ENCODE measurements at places on chromosomes 1 and 21.

DNA sequence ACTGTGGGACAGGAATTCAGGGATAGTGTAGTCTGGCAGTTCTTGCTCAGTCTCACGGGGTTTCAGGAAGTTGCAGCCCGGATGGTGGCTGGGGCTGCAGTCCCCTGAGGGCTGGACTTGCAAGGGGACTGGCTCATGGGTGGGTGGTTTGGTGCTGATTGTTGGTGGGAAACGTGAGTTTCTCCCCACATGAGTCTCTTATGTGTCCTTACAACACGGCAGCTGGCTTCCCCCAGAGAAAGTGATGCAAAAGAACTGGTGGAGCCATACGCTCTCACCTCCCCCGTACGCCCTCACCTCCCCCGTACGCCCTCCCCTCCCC, 64.9 kb downstream of the EVA1C start:
- no peak for DNase-seq
- no peak overlapping the region for H3K27ac ChIP-seq
- no peaks in the 10 kb centered on the region for H3K36me3 ChIP-seq
- H3K4me3 ChIP-seq = no peak overlapping the region
- H3K27me3 ChIP-seq = no peaks in the 10 kb centered on the region

- no peak overlapping the region for H3K27ac ChIP-seq
- H3K4me1 ChIP-seq = no peaks in the 10 kb centered on the region
- DNase-seq = no peak
These were observed 287.0 kb downstream of the ASTN1 start for GRCh38 chr1:176877557-176877956.

- H3K4me3 ChIP-seq = no peak overlapping the region
- H3K27me3 ChIP-seq = no peaks in the 10 kb centered on the region
- H3K36me3 ChIP-seq = no peaks in the 10 kb centered on the region
These were observed 70.0 kb upstream of the PTGS2 start for GRCh38 chr1:186750257-186750656.

DNA sequence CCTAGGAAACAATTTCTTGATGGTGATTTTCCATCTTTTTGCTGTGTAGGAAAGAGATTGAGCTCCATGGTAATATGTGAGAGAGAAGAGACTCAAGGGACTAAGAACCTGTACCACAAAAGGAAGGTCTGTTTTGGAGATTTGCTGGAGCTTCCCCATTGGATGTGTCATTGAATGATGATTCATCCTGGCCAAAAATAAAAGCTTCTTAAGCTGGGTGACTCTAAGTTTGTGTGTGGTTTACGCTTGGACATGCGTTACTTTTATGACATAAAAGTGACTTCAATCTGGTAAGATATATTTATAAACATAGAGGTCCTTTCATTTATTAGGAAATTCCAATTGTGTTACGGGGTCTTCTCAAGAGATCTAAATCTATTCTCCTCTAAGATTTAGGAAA, 17.4 kb upstream of the IL19 start:
- H3K4me3 ChIP-seq = no peak overlapping the region
- H3K27me3 ChIP-seq = no peaks in the 10 kb centered on the region
- no peak for DNase-seq
- H3K27ac ChIP-seq = no peak overlapping the region
- no peaks in the 10 kb centered on the region for H3K36me3 ChIP-seq
- peaks cover 4% of the 10 kb centered on the region for H3K4me1 ChIP-seq

GRCh38 chr1:165639821-165640623, 9.0 kb downstream of the MGST3 start:
- H3K4me1 ChIP-seq = no peaks in the 10 kb centered on the region
- no peak overlapping the region for H3K4me3 ChIP-seq
- no peaks in the 10 kb centered on the region for H3K27me3 ChIP-seq
- H3K27ac ChIP-seq = peak overlapping the region; percentile 37

GRCh38 chr1:158329733-158330132, 1.6 kb downstream of the CD1B start:
- H3K4me3 ChIP-seq = no peak overlapping the region
- H3K4me1 ChIP-seq = no peaks in the 10 kb centered on the region
- DNase-seq = no peak
- no peak overlapping the region for H3K27ac ChIP-seq

DNA sequence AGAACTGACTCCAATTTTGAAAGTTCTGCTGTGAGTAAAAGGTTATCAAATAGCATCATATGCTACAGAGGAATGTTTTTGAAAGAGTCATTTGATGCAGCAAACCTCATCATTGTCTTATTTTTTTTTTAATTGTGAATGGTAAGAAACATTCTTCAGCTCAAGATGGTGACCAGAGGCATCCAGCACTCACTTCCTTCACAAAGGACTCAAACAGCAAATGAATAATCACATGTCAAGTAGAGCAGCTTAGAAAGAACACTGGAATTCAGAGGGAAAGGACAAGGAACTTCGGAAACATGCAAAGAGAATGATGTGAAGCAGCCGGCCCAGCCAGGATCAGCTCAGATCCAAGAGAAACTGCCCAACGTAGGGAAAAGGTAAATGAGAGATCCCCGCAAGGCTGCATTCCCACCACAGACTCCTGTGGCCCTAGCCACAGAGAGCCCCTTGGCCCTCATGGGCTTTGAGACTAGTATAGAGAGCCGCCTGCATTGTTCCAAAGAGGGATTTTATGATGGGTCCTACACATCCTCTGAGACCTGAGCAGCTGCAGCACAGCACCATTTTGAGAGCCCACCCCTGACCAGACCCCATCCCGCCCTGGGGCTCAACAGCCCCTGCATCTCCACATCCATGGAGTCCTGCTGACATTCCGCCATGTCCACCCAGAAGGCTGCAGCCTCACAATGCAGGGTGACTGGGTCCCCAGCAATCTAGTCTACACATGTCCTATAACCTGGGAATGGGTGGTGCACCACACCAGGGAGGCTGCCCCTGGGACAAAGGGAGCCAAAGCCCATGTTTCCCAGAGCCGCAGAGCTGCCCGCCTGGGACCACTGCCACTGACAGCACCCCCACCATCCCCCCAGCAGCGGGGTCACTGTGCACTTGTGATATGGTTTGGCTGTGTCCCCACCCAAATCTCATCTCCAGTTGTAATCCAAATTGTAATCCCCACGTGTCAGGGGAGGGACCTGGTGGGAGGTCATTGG, 21.2 kb upstream of the UTS2 start:
- H3K36me3 ChIP-seq = no peaks in the 10 kb centered on the region
- no peak overlapping the region for H3K4me3 ChIP-seq
- no peak overlapping the region for H3K27ac ChIP-seq
- no peak for DNase-seq
- no peaks in the 10 kb centered on the region for H3K4me1 ChIP-seq

GRCh38 chr1:52552505-52553361, at the start of gene TUT4:
Gene TUT4 (minus strand): TSS chr1:52553092. CDS start chr1:52526280, 26,812 bp downstream.
- H3K4me1 ChIP-seq = peaks cover 3% of the 10 kb centered on the region
- H3K36me3 ChIP-seq = no peaks in the 10 kb centered on the region
- no peaks in the 10 kb centered on the region for H3K27me3 ChIP-seq
- peak within 1 kb of the TSS; percentile 96 for H3K4me3 ChIP-seq

DNA sequence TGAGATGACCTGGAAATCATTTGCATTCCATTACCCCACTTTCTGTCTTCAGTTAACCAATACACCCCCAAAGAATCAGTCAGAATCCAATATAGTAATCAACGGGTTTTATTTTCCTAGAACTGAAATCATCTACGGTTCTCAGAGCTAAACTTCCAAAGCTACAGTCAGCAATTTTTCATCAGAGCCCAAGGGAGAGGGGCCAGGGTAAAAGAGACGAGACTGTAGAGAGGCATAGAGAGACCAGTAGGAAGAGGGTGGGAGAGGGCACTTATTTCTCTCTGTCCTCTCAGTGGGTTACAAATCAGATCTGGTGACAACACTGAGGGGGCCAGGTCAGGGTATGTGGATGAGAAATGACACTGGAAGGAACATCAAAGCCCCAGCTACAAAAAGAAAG, 1.1 kb upstream of the MRPL24 start:
- no peaks in the 10 kb centered on the region for H3K4me1 ChIP-seq
- no peaks in the 10 kb centered on the region for H3K27me3 ChIP-seq
- no peak for DNase-seq
